ENCODE measurements at places on chromosomes 12 and 14. TPM values are rescaled to one million over a fixed set of nuclear protein-coding genes. Genes with fewer than 3 reads are reported as not detected.

KRT81 gene
- total RNA-seq = not detected

HOTAIR gene
- total RNA-seq = 3.2 TPM

NUAK1 gene
- 82.8 TPM for total RNA-seq

PRB2 gene
- not detected for total RNA-seq

WSCD2 gene
- total RNA-seq = under 0.01 TPM

PLEKHG7 gene
- not detected for total RNA-seq

KLRK1 gene
- not detected for total RNA-seq

ACSS3 gene
- 26.8 TPM for total RNA-seq

NYNRIN gene
- 11.6 TPM for total RNA-seq

DNA sequence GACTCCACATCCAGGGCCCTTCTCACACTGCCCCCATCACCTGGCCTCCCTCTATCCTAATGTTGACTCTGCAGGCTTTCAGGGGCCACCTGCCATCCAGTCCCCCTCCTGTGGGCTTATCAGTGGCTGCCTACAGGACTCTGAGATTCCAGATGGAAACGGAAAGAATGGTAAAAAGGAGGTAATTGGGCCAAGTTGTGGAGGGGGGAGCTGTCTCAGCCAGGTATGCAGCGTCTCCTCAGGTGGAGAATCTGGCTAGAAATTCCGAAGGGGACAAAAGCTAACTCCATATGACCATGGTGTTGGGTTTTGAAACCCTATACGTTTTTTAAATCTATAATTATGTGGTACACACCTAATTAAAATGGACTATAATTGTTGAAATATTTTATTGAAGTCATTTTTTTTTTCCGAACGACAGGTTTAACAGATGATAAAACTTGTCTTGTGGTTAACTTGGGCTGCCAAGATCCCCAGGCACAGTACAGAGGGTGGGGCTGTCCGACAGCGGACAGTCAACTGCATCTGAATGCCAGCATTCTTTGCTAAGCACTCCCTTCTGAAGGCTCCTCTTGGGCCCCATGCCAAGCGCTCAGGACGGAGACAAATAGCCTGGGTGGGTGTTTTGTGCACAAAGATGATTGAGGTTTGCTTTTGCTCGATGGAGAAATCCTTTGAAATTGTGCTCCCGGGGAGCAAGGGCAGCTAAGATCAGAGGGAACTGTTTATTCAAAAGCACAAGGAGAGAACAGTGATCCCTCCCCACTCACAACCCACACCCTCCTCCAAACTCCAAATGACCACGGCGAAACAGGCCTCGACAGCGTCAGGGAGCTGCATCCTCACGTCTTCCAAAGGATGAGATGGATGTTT is 365.6 kb downstream of the BCL11B start:
- no peak for DNase-seq

- DNase-seq = no peak
Measured at GRCh38 chr12:13368431-13368830, 171.9 kb downstream of the EMP1 start.

- no peak for DNase-seq
Measured at GRCh38 chr12:90543841-90544240, 411.1 kb downstream of the CCER1 start.

DNA sequence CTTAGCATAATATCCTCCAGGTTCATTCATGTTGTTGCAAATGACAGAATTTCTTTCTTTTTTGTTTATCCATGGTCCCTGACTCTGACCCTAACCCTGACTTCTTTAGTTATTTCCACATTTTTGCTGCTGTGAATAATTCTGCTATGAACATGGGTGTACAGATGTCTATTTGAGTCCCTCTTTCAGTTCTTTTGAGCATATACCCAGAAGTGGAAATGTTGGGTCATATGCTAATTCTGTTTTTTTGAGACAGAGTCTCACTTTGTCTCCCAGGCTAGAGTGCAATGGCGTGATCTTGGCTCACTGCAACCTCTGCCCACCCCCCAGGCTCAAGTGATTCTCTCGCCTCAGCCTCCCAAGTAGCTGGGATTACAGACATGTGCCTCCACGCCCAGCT is 33.1 kb downstream of the KNTC1 start:
- no peak for DNase-seq

DNA sequence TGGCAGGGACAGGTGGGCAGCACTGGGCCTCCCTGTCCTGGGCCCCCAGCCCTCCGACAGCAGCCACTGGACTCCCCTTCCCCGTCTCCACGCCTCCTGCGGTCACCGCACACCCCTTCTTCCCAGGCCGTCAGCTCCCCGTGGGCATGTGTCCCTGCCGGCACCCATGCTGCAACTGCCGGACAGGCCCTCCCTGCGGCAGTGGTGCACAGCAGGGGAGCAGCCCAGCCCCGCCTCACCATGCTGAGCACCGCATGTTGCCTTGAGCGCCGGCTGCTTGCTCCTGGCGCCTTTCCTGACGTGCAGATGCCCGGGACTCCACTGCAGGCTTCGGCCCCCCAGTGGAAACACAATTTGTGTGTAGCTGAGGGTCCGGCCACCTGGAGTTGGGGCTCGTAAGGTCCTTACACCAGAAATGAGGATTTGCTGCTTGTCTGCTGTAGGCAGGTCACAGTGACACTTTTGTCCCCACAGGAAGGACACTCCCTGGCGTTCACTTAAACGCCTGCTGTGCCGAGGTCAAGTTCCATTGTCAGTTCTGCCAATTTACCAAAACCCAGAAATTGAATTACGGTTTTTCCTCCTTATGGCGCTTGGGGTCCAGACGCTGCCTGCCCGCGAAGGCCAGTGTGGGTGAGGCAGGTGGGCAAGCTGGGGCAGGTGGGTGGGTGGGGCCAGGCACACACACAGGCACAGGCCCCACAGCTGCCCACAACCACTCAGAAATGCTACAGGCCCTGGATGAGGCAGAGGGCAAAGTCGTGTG is 28.2 kb upstream of the MMP17 start:
- DNase-seq = no peak

DNA sequence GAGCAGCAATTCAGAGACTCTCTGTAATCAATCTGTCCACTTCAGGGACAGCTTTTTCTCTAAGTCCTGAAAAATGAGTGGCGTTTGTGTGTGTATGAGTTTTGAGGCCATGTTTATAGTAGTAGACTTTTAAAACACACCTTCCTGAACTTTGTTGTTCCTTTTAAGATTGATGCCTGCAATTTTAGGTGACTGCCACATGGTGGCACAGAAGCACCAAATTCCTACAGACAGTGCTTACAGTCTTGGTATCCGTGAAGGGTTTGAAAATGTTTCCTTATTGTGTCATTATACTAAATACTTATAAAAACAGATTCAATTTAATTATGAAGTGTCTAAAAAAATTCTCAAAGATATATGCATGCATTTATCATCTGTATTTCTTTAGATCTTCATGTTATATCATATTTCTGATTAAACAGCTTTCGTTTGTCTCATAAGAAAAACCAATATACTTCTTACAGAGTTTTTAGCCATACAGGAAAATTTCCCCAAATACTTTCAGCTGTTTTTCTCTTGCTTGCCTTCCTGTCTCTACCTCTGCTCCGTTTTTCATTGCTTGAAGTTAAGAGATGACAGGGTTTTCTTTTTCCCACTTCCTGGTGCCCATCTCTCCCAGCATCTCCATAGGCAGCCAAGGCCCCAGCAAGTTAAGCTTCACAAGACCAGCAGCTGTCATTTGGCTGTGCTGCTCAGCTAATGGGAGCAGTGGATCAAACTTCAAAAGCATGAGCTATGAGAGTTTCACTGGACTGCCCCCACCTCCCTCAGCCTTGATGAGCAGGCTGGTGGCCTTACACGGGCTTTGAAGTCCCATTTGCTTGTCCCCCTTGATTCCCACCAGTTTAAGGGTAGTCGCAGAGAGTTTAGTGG is 259.6 kb downstream of the AKAP6 start:
- DNase-seq = peak; percentile 65

DNA sequence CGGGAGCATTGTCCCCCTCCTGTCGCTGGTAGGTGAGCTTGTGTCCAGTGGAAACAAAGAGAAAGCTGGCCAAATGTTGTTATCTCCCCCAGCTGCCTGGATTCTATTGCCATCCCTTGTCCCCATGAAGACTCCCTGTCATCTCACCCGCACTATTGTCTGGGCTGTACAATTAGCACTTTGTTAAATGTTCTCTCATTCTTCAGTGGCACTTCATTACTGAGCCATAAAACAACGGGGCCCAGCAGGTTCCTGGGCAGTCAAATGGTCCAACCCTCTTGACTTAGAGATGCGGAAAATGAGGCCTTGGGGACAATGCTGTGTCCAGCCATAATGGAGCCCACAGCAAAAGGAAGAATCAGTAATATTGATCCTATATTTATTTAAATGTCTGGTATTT is 13.2 kb upstream of the COL2A1 start:
- DNase-seq = no peak

DNA sequence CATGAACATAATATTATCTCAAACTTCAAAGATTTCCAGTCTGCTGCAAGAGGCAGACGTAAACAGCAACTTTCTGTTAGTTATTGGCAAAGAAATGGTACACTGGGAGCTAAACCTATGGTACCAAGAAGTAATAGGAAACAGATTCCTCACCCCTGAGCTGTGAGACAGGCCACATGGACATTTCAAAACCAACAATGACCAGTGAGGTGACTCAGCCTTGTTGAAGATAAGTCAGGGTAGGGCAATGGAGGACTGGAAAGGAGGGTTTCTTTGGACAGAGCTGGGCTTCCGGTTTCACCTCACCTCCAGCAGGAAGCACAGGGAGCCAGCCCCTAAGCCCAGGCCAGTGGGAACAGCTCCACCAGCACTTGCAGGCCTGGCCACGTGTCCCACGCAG is 1320.5 kb downstream of the AACS start:
- DNase-seq = peak; percentile 27

- DNase-seq = no peak
Measured at GRCh38 chr12:125742413-125742812, 677.2 kb downstream of the AACS start.

DNA sequence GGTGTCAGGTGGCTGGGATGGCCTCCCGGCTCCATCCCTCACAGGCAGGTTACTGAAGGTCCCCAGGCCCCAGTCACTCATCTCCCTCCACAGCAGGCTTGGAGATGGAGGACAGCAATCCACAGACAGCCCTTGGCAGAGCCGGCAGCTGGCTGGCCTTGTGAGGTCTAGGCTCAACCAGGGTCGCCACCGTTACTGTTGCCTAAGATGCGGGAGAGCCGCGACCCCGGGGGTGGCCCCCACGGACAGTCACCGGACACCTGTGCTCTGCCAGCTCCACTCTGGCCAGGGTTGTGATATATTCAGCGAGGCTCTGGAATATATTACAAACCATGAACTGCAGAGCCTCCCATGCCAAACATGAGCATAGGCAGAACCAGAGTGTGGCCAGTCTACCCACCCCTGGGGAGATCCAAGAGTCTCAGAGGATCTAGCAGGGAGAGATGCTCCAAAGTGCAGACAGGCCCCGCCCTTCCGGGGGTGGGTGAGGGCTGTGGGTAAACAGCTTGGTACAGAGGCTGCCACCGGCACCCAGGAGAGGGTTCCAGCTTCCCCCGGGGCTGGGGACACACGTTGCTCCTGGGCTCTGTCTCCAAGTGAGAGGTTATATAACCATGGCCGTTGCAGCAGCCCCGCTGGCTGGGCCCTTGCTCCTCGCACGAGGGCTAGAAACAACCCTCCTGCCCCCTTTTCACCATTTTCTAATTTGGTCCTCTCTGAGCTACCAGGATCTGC is 55.9 kb upstream of the DIO3 start:
- no peak for DNase-seq

GRCh38 chr14:86915406-86915805 is 1077.6 kb downstream of the GALC start:
- DNase-seq = no peak

- peak; percentile 91 for DNase-seq
Measured at GRCh38 chr14:68510201-68511128, 282.4 kb downstream of the ZFP36L1 start.

DNA sequence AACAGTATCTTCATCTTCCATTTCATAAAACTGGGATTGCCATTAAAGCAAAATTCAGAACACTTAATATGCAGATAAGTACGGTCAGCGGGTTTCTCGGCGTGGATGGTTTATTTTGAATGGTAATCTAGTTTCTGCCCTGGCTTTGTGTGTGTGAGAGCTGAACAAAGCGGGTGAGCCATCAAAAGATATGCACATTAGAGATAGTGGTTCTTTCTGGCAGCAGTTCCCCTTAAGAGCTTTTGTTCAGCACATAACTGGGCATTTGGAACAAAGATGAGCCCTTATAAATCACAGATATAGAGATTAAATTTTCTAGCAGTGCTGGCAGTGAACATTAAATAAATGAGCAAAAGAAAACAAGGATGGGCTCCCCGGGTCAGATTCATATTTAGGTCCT is 207.5 kb downstream of the CALM1 start:
- DNase-seq = no peak

- peak; percentile 58 for DNase-seq
Measured at GRCh38 chr14:93007225-93007997, 84.5 kb downstream of the CHGA start.

GRCh38 chr12:24701343-24701742 is 247.6 kb downstream of the BCAT1 start:
- no peak for DNase-seq

DNA sequence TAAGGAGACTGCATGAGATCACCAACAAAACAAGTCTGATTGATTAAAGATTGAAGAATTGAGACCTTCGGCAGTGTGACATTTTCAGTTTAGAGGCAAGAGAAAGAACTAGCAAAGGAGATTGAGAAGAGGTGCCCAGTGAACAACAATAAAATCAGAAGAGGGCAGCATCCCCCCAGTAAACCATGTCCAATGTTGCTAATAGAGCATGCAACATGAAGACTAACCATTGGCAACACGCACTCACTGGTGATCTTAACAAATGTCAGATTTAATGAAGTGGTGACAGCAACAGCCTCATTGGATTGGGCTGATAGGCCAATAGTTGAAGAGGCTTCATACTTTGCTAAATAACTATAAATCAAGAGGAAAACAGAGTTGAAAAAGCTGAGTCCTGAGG is 20.7 kb upstream of the TAS2R14 start:
- DNase-seq = no peak

DNA sequence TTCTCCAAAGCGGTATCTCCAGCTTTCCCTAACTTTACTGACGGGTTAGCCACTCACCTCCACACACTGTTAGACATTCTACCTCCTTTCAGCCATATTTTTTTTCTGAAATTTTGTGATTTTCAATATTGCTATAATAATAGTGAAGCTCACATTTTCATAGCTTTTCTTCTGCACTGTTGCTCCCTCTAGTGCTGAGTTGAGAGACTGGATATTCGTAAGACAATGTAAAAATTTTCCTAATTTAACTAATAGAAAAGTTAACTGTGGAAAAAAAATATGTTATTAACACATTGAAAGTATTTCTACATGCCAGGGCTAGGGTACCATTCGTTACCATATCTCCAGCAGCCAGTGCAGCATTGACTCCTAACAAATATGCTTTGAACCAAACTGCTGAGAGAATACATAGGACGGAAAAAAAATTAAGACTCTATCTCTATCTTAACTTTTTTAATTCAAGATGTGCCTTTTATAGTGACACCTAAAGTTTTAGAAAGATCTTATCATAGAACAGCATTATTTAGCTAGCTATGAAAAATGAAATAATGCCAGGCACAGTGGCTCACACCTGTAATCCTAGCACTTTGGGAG is 48.7 kb upstream of the ABCC9 start:
- DNase-seq = peak; percentile 45

DNA sequence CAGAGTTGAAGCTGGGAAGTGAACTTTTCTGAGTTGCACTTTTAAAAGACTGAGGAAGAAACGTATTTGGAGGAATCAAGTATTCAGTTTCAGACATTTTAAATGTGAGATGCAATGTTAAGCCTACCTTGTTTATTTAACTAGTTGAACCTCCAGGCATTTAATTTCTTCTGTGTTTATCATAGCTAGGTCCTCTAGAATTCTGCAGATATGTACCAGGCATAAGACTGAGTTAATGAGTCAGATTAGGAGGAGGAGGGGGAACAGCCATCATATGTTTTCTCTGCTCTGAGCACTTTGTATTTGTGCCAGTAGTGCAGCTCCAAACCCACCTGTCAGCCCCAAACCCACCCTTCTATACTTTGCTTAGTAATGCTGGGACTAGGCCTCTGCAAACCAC is 16.4 kb upstream of the SAMD4A start:
- no peak for DNase-seq
